K562 (cell line): ENCODE measurements at places on chromosomes 1 and 21.
A peak's percentile ranks its signal among the peaks of the same experiment; 100 is the strongest.

- DNase-seq: no peak
Observed at GRCh38 chr1:243264717-243265116, 8.9 kb downstream of the SDCCAG8 start.

- no peak for DNase-seq
Observed at GRCh38 chr1:12591267-12591938, 26.6 kb downstream of the DHRS3 start.

DNA sequence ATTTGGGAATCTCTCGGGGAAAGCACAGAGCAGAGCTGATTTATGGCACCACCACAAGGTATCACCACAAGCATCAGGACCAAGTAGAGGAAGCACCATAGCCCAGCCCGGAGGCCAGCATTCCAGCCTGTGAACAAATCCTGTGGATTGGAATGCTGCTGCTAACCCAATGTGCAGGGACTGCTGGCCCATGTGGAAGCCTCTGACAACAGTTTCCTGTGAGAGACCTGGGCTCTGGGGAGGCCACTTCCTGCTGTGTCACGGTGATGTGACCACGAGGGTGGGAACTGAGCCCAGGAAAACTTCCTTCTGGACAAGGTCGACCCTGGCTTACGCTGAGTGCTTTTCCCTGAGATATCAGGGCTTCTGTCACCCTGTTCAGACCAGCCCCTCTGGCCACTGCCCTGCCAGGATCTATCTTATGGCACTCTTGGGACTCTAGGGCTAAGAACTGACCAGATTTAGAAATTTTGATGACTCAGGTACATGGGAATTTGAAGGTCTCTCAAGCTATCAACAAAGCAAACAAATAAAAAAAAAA, 88.3 kb upstream of the NGF start:
- DNase-seq: no peak

GRCh38 chr1:17274186-17275170, 25.6 kb downstream of the PADI3 start:
- DNase-seq: peak; percentile 88

DNA sequence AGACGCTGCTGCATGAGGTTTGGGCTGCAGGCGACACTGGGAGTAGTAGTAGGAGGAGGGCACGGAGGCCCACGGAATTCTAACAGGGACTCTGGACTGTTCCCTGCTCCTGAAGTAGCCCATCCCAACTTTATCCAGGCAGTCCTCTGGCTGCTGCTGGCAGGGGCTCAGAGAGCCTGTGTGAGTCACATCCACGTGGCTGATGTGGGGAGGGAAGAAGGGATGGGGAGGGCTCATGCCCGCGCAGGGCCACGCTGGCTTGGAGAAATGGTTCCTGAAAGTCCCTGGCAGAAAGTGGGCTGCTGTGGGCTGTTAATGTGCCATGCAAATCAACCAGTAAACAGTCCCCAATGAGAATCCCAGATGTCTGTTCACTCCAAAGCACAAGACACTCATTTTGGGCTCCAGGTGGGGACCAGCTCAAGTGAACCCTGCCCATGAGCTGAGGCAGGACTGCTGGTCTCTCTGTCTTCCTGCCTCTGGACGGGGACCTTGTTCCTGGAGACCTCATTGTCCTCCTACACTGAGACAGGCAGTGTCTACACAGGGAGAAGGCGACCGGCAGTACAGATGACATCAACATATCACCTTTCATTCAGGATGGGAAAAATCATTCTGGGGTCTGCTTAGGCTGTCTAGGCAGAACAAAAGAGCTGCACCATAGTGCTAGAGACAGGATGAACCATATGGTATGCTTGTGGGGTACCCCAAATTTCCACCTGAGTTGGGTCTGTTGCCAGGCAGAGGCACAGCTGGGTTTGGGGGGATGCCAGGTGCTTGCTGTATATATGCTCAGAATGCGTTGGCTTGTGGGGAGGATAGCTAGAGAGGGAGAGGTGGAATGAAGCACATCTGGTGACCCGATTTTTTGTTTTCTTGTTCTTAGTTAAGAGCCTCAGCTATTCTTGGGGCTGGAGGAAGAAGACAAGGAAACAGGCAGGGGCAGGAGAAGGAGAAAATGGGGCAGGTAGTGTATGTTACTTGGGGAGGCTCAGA, 57.9 kb upstream of the FMOD start:
- no peak for DNase-seq
